ENCODE measurements at places on chromosomes 11 and 22.

- DNase-seq = no peak
Measured at GRCh38 chr22:32839831-32840584, 38.5 kb downstream of the TIMP3 start.

DNA sequence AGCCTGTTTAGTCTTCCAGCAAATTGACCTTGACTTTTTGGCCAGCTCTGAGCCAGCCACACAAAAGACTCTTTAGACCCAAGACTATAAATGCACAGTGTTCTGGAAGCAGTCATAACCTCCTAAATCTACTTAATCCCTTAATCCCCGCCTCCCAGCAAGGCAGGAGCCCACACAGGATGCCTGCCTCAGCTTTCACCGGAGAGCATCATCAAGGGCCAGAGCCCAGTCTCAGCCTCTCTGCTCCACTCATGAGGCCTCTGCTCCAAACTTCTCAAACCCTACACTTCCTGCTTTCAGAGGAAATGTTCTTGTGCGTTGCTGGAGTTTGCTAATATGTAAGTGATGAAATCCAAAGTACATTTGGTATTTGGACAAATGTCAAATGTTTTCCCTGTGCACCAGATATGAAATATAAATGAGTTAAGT is 57.9 kb upstream of the FSHB start:
- no peak for DNase-seq

DNA sequence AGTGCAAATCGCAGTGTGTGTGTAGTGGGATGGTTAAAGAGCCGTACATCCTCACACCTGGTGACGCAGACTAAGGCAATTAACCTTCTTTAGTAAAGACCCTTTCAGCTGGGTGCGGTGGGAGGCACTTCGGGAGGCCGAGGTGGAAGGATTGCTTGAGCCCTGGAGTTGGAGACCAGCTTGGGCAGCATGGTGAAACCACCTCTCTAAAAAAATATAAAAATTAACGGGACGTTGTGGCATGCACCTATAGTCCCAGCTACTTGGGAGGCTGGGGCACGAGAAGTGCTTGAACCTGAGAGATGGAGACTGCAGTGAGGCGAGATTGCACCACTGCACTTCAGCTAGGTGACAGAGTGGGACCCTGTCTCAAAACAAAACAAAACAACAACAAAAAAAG is 31.5 kb downstream of the ZBTB16 start:
- DNase-seq = no peak

DNA sequence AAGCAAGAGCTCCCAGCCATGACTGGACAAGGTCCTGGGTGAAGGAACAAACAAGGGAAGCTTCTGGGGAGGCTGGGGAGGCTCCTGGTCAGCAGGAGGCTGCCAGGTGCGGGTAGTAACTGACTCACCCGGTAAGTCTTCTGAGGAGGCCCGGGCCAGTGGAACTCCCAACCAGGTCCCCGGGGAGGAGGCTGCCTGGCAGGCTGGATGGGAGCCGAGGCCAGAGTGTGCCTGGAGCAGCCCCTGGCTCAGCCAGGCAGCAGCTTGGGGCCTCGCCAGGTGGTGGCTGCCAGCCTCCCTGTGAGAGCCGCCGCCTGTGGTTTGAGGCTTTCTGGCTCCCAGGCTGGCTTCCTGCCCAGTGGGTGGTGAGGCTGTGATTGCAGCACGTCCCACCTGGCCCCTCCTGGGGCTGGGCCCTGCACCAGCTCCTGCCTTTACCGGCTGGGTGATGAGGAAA is 46.2 kb downstream of the IGF2 start:
- no peak for DNase-seq

- no peak for DNase-seq
Measured at GRCh38 chr22:48824712-48825651, 1002.7 kb downstream of the BRD1 start.

GRCh38 chr11:114366331-114367243 is 33.7 kb downstream of the C11orf71 start:
- no peak for DNase-seq

GRCh38 chr11:121318848-121319834 is 26.6 kb downstream of the SC5D start:
- peak; percentile 45 for DNase-seq

DNA sequence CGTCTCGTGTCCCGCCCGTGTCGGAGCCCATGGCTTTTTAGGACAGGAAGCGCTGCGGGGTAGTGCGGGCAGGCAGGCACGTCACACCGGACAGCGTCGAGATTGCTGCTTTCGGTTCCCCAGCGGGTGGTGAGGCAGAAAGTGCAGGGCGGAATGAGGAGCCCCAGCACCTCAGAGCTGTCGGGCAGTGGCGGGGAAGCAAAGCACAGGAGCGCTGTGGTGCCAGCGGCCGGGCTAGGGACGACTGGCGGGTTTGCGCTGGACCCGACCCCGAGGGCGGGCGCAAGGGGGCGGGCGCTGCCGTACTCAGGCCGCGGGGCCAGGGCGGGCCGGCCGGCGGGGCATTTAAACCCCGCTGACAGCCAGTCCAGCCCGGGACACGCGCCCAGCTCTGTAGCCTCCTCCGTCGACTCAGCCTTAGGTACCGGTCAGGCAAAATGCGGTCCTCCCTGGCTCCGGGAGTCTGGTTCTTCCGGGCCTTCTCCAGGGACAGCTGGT is at the start of gene SLC37A2:
TSS of gene SLC37A2 (plus strand) at position 375 of the 498 bp plus-strand sequence. CDS start at position 438, 63 bp downstream.
- DNase-seq = peak; percentile 84

GRCh38 chr11:101336858-101337257 is 207.2 kb upstream of the PGR start:
- DNase-seq = no peak

- DNase-seq = no peak
Measured at GRCh38 chr11:44096360-44097185, 1.1 kb downstream of the EXT2 start.

- DNase-seq = no peak
Measured at GRCh38 chr11:30758946-30759504, 172.9 kb upstream of the MPPED2 start.

DNA sequence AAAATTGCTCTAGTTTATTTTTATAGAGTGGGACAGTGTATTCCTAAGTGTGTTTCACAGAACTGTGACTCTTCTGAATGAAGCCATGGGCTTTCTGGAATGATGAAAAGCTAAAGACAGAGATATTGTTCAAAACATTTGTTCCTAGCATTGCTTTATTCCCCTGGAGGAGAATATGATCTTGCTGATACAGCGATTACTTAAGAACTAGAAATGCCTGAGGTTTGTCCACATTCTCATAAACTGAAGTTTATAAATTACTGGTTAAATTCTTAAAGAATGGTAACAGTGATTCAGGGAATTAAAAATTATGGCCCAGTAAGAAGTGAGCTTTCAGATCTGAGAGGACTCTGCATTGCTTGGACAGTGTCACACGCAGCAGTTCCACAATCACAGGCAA is 690.3 kb downstream of the FAM181B start:
- DNase-seq = no peak

- peak; percentile 70 for DNase-seq
Measured at GRCh38 chr11:118410055-118410745, 8.8 kb downstream of the ATP5MG start.

- DNase-seq = no peak
Measured at GRCh38 chr11:75279273-75279672, 38.7 kb downstream of the TPBGL start.

GRCh38 chr11:96293598-96294021 is 49.4 kb downstream of the MAML2 start:
- DNase-seq = peak; percentile 13

DNA sequence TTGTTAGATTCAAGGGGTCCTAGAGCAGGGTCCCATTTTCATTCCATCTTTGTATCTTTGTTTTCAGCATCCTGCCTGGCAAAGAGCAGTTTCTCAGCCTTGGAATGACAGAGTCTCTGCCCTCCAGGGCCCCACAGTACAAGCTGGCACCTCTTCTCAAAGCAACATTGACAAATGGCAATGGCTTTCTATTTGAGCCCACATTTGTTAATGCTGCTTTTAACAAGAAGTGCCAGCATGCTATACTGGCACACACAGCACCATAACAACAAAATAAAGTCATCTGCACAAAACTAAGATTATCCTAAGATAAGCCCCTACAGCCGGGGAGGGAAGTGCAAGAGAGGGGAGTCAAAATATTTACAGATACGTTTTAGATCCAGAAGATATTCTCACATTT is 309.7 kb upstream of the C11orf87 start:
- no peak for DNase-seq

DNA sequence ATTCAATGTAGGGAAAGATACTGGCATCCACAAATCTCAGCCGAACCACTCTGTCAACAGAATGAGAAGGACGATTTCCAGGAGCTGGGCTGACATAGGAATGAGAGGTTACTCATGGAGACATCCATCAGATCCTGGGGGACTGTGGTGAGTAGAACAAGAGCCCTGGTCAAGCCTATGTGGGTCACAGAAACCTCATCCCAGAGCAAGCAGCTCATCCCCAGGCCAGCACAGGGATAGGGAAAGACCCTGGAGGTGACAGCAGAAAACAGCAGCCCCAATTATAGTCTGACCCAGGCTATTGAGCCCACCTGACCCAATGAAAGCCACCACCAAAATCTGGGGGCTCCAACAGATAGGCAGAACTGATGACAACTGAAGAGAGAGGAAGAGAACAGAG is 128.0 kb upstream of the SERPIND1 start:
- DNase-seq = no peak

GRCh38 chr11:61919705-61920631 is 2.6 kb upstream of the RAB3IL1 start:
- no peak for DNase-seq

DNA sequence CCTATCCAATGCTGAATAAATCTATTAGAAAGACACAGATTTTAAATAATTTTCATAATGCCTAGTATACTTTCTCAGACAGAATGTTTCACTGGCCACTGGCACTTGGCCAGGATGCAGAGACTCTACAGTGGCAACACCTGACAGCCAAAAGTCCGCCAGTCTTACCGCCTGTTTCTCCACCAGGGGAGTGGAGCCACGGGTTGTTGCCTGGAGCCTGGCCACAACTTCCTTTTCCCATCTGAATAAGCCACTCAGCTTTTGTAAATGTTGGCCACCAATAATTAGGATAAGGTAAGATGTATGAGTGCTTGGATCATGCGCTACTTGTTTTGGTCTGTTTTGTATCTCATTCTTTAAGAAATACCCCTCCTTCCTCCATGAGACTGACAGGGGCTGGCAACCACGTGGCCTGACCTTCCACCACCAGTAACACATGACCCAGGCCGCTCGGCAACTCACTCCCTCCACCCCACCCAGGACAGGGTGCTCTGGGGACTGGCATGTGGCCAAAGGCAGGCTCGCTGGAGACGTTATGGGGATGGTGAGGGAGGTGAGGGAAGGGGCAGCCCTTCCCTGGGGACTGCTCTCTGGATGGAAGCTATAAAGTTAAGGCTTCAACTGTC is 93.0 kb upstream of the BID start:
- no peak for DNase-seq

DNA sequence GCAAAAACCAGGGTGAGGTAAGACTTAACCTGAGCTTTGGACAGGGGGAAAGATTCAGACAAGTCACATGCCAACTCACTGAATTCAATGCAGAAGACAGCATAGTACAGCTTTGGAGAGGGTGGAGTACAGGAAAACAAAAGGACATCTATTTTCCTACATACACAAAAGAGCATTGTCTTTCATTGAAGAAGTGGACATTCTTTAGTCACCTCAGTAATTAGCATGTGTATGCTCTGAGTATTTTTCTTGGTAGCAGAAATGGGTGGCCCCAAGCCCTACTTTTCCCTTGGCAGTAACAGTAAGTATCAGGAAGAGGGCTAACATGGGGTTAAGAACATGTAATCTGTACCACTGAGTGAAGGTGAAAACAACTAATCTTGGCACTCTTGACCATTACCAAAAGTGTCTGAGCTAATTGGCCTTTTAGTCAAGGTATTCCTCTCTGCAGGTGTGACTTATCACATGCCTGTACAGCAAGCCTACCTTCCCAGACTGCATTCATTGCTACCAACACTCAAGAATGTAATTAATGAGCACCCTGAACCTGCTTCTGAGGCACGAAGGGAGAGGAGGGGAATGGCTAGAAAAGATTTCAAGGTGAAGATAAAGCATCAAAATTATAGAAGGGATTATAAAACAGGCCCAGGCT is 33.9 kb downstream of the SYTL2 start:
- DNase-seq = no peak

DNA sequence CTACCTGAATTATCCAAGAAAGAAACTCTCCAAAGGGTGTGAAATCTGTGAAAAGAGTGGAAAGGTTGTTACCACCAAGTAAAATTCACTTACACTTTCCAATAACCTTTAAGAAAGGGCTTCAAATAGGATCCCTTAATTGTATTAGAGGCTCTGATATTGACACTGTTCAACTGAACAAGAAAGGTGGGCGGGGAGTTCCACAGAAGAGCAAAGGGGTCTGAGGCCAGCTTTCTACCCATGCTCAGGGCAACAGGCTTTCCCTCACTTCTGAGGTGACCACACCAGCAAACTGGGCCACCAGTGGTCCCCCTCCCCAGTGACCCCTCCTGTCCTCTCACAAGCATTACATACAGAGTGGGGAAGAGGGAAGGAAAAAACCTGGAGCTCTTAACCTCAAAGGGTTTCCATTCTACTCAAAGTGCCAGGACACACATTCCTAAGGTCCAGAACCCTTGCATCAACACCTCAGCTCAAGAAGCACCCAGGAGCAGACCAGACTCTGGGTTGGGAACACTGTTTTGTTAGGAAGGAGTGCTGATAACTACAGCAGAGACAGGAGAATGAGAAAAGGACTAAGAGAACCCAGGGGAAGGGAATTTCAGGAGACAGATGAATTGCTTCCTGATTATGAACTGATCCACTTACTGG is 71.6 kb upstream of the AKIP1 start:
- DNase-seq = no peak

DNA sequence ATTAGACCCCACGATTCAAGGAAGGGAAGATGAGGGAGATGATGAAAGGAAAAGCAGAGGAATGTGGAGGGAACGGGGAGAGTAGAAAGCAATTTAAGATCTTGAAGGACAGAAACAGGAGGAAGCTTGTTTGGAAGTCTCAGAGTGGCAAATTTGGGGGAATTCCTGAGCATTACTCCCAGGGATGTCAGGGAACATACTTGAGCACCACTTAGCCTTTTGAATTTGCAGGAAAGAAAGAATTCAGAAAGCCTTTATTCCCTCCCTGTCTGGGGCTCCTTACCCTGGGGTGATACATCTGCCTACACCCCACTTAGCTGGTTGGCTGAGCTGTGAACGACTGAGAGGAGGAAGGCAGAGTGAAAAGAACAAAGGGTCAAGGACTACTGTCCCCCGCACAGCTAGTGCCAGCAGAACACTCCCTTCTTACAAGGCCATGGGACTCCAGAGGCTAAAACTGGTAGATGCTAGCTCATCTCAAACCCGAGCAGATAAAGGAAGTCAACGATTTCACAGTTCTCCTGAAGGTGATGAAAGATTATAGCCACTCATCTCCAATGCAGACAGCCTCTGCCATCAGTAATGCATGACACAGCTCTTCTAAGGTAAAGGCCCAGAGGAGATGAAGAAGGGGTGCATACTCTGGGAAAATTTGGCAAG is 84.0 kb upstream of the AKIP1 start:
- DNase-seq = no peak

All from germinal center (tissue), 1 donor.